ENCODE measurements at places on chromosomes 7 and 10. TPM values are rescaled to one million over a fixed set of nuclear protein-coding genes. Genes with fewer than 3 reads are reported as not detected.

- H3K4me3 ChIP-seq = no peak overlapping the region
- no peaks in the 10 kb centered on the region for H3K36me3 ChIP-seq
- H3K4me1 ChIP-seq = no peaks in the 10 kb centered on the region
- no peaks in the 10 kb centered on the region for H3K27me3 ChIP-seq
- no peak for DNase-seq
- no peak overlapping the region for H3K27ac ChIP-seq
Observed at GRCh38 chr10:114724716-114725106, 66.6 kb upstream of the ABLIM1 start.

- no peak overlapping the region for H3K27ac ChIP-seq
- H3K36me3 ChIP-seq = no peaks in the 10 kb centered on the region
- no peaks in the 10 kb centered on the region for H3K27me3 ChIP-seq
- H3K4me3 ChIP-seq = no peak overlapping the region
- H3K4me1 ChIP-seq = no peaks in the 10 kb centered on the region
- DNase-seq = no peak
Observed at GRCh38 chr7:115840702-115841101, 189.9 kb downstream of the TFEC start.

DNA sequence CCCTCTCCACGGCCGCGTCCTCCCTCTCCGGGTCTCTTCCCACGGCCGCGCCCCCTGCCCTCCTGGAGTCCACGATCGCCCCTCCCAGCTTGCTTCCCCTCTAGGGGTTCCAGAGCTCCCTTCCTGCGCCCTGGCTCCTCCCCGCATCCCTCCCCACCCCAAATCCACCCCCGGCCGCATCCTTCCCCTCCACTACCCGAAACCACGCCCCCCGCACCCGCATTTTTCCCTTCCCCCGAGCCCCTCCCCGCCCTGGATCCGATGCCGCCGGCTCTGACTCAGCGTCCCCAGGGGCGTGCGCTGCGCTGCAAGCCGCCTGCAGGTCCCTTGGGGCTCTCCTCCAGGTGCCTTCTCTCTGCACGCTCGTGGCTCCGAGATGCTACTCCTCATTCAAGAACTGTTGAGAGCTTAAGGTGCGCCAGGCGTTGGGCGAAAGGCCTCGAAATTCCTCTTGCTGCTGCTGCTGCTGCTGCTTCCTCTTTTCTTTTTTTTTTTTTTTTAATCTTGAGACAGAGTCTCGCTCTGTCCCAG is 372 bp upstream of the TMEM130 start:
- H3K27me3 ChIP-seq = no peaks in the 10 kb centered on the region
- peak; percentile 66 for DNase-seq

DNA sequence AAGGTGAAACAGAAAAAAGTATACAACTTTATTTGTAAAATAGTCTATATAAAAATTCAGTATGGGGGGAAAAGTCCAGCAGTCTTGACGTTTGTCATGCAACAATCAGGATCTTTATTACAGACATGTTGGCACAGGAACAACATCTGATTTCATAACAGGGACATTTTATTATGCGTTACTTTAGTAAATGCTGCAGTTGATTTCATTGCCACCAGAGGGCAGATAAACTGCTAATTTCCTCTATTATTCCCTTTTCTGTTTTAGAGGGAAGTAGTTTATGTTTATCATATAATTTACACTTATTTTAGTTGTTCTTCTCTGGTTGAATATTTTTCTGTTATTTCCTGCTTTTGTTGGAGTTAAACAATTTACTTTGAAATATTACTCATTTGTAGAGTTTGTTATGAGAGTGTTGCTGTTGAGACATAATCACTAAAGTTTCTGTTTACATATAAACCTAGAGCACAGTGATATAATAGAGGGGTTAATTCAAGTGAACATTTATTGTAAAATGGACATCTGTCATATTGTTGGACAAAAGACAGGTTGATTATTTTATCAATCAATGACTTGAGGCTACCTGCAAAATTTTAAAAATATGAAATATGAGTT is 3.3 kb downstream of the PLXDC2 start:
- peaks cover 11% of the 10 kb centered on the region for H3K4me1 ChIP-seq
- peak overlapping the region; percentile 36 for H3K27ac ChIP-seq

- H3K4me1 ChIP-seq = peaks cover 16% of the 10 kb centered on the region
- peaks cover 22% of the 10 kb centered on the region for H3K36me3 ChIP-seq
- no peaks in the 10 kb centered on the region for H3K27me3 ChIP-seq
- no peak overlapping the region for H3K4me3 ChIP-seq
Observed at GRCh38 chr7:101093906-101094305, 8.6 kb downstream of the TRIM56 start.

DNA sequence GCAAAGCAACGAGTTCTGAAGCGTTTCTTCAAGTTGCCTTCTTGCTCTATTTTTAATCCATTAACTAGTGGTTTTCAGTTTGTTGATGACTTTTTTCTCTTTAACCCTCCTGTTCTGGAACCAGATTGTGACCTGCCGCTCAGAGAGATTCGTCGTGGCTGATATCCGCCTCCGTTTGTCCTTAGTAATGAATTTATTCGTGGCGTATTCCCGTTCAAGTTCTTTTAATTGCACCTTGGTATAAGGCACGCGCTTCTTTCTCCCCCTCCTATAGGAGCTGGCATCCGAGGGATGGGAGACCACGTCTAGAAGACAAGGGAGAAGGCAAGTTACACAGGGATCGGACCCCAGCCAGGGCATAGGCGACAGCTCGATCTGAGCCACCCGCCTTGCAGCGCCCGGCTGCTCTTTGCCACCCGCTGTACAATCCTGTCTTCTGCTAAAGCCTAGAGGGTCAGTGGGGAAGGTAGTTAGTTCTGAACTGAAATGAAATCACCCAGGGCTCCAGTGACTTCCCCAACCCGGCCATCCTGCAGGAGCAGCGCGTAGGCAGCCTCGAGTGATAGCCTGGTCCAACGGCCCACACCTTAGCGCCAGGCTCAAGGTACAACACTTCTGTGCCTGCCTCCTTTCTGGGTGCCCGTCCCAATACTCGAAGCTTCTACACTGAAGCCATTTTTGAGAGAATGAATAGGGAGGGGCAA is 1.6 kb downstream of the HOXA13 start:
- no peak for DNase-seq
- no peaks in the 10 kb centered on the region for H3K36me3 ChIP-seq

DNA sequence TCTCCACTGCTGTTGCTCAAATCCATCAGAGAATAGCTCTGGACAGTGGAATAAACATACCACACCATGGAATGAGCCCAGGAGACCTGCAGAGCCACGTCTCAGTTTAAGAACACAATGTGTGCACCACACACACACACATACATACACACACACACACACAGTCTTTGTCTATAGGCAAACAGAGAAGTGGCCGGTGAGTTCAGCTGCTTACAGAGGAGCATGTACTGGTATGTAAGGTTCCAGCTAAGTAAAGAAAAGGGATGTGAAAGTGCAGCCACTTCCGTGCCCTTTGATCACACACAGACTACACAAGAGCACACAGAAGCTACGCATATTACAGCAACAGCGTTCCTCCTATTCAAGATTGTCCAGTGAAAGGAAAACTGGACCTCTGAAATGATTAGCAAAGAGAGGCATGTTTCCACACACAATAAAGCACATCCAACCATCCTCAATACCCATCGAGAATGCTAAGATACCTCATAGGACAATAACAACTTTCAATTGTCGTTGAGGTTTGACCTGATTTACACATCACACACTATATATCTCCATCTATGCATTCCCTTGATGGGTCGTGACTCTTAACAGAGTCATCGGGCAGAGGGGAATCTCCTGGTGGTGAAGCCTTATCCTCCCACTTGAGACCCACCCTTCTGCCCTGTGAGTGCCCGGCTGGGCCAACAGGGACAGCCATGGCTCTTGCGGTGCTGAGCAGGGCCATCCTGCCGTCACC is 23.6 kb downstream of the SLC35B4 start:
- no peak overlapping the region for H3K27ac ChIP-seq
- no peak overlapping the region for H3K4me3 ChIP-seq
- H3K27me3 ChIP-seq = no peaks in the 10 kb centered on the region
- peaks cover 39% of the 10 kb centered on the region for H3K36me3 ChIP-seq
- H3K4me1 ChIP-seq = peaks cover 10% of the 10 kb centered on the region

GRCh38 chr7:17056491-17057142 is 174.8 kb upstream of the AGR3 start:
- no peaks in the 10 kb centered on the region for H3K27me3 ChIP-seq
- no peaks in the 10 kb centered on the region for H3K4me1 ChIP-seq
- H3K4me3 ChIP-seq = no peak overlapping the region
- no peaks in the 10 kb centered on the region for H3K36me3 ChIP-seq
- DNase-seq = no peak

DNA sequence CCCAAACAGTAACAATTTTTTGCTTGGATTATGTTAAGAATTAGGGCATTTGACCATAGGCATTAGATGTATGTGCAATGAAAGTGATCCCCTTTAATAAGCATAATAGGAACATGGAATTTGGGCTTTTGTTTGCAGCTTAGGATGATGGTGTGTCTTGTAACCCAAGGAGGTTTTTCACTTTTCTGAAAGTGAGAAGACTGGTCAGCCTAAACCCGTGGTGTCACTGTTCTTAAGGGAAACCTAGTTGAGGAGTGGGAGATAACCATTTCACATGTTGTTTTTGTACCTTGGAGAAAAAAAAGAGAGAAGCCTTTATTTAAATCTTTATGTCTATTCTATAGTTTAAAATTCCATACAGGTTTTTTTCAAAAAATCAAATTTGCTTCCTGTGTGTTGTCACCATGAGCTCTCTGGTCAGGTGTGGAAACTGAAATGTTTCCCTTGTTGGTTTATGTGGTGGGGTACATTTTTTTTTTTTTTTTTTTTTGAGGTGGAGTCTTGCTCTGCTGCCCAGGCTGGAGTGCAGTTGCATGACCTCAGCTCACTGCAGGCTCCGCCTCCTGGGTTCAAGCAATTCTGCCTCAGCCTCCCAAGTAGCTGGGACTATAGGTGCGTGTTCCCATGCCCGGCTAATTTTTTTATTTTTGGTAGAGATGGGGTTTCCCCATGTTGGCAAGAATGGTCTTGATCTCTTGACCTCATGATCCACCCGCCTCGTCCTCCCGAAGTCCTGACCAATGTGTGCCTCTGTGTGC is 7.7 kb downstream of the CCM2 start:
- H3K4me3 ChIP-seq = no peak overlapping the region
- DNase-seq = peak; percentile 25
- H3K27me3 ChIP-seq = no peaks in the 10 kb centered on the region
- H3K27ac ChIP-seq = no peak overlapping the region
- peaks cover 4% of the 10 kb centered on the region for H3K4me1 ChIP-seq
- H3K36me3 ChIP-seq = no peaks in the 10 kb centered on the region

DNA sequence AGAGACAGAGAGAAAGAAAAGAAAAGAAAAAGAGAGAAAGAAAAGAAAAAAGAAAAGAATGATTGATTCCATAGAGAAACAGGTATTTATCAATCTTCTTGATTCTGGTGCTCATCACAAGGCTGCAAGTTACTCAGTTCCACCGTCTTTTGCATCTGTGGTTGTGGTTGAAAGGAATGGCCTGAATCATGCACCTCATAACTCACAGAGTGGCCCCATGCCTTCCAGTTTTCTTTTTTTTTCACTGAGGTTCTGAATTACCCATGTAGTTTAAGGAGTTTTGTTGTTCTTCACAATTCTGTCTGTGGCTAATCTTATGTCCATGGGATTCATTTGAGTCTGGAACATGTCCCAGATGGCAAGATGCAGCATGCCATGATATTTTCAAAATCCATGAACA is 156.0 kb downstream of the ZNF33B start:
- H3K27ac ChIP-seq = no peak overlapping the region
- H3K4me3 ChIP-seq = no peak overlapping the region
- DNase-seq = no peak
- no peaks in the 10 kb centered on the region for H3K36me3 ChIP-seq
- H3K4me1 ChIP-seq = no peaks in the 10 kb centered on the region
- H3K27me3 ChIP-seq = no peaks in the 10 kb centered on the region

GRCh38 chr10:61397175-61397986 is 55.8 kb downstream of the TMEM26 start:
- H3K4me1 ChIP-seq = peaks cover 5% of the 10 kb centered on the region
- DNase-seq = no peak
- H3K36me3 ChIP-seq = no peaks in the 10 kb centered on the region

DNA sequence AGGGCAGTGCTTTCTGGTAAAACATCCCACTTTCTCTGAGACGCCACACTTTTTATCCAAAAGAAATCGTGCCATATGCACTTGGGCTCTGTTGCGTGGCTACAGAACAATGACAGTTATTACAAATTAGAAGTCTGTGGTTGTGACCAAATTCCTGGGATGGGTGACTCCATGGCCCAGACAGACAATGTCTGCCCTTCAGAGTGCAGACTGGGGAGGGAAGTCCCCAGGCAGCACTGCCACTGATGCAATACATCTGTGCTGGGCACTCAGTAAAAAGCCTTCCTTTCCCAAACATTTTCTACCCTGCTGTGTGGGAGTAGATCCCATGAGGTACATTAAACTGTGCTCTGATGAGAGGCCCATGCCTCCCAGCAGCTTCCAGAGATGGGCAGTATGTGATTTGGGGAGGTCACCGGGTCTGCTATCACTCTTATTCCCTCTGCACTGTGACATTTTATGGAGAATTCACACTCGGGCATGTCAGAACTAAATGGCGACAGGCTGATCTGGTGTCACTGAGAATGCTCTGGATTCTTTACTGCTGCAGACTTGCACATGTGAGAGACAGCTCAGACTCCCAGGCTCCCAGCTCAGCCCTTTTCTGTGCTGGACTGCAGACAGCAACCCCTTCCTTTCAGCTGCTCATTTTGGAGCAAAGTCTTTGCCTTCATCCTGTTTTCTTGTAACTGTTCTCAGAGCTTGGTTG is 243.5 kb upstream of the ZNF32 start:
- DNase-seq = no peak
- no peaks in the 10 kb centered on the region for H3K36me3 ChIP-seq
- H3K27me3 ChIP-seq = no peaks in the 10 kb centered on the region
- no peak overlapping the region for H3K27ac ChIP-seq
- H3K4me1 ChIP-seq = peaks cover 9% of the 10 kb centered on the region
- H3K4me3 ChIP-seq = no peak overlapping the region

DNA sequence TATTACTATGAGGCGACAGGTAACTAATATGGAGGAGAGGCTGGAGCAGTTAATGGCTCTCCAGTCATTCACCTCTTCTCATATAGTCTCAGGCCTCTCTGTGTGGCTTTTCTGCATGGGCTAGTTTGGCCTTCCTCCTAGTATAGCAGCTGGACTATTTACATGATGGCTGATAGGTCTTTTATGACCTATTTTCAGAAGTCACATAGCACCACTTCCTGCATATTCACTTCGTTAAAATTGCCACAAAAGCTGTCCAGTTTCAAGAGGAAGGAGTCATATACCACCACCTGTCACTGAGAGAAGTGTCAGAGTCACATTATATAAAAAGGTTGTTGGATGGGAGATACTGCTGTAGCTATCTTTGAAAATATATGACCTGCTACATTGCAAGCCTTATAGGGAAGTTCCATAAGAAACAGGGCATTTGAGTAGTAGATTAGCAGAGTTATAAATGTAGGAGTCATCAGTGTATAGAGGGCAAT is 8.0 kb upstream of the DMTF1 start:
- H3K36me3 ChIP-seq = no peaks in the 10 kb centered on the region
- H3K27ac ChIP-seq = no peak overlapping the region
- H3K4me3 ChIP-seq = no peak overlapping the region
- DNase-seq = no peak
- no peaks in the 10 kb centered on the region for H3K27me3 ChIP-seq
- no peaks in the 10 kb centered on the region for H3K4me1 ChIP-seq

POLR3A gene
- 2.4 TPM for polyA plus RNA-seq

TSPAN12 gene
- 16.1 TPM for polyA plus RNA-seq

NKX2-3 gene
- 8.9 TPM for polyA plus RNA-seq

CDK1 gene
- polyA plus RNA-seq = 20.8 TPM

HYAL4 gene
- polyA plus RNA-seq = not detected

STOX1 gene
- polyA plus RNA-seq = 0.99 TPM

NSUN6 gene
- 4.4 TPM for polyA plus RNA-seq

Measured in sigmoid colon (tissue), 7 donors.